ENCODE measurements at places on chromosomes 5 and 9. TPM values are rescaled to one million over a fixed set of nuclear protein-coding genes. Genes with fewer than 3 reads are reported as not detected.

Gene ZMYND19
- total RNA-seq = 20.4 TPM

Gene OR1Q1
- 0.72 TPM for total RNA-seq

Gene AIF1L
- 0.12 TPM for total RNA-seq

Gene NDUFAF2
- total RNA-seq = 11.2 TPM

Gene ACOT12
- total RNA-seq = not detected

Gene DMRT3
- total RNA-seq = not detected

Gene STPG3
- total RNA-seq = not detected

Gene GPR151
- not detected for total RNA-seq

Gene PDE6A
- not detected for total RNA-seq

Gene ZFP37
- total RNA-seq = 1.8 TPM

Gene FBP2
- total RNA-seq = not detected

Gene INSL4
- not detected for total RNA-seq

Gene CATSPER3
- 0.37 TPM for total RNA-seq

Gene FOXI1
- total RNA-seq = not detected

Gene FOXB2
- not detected for total RNA-seq

Gene ZDHHC11B
- 17.7 TPM for total RNA-seq

Gene CFAP77
- total RNA-seq = not detected

Gene CYLC2
- not detected for total RNA-seq

Gene SHISAL2B
- total RNA-seq = not detected

Gene SELENOP
- total RNA-seq = 0.62 TPM

Gene PKD2L2
- total RNA-seq = not detected

Gene TRIM7
- total RNA-seq = 0.72 TPM

Gene TMEM167A
- 46.7 TPM for total RNA-seq

Gene CDKN2A
- total RNA-seq = 16.5 TPM

Gene SCGB3A1
- not detected for total RNA-seq

Gene NIM1K
- total RNA-seq = 0.67 TPM

Gene IRF1
- 924 TPM for total RNA-seq

Gene LEAP2
- 1.3 TPM for total RNA-seq

Gene CXXC5
- total RNA-seq = 4.6 TPM

Gene PCDHB11
- total RNA-seq = not detected

Gene TMEM215
- not detected for total RNA-seq

Data from CD4-positive, CD25-positive, alpha-beta regulatory T cell (primary cell).